ENCODE measurements at places on chromosomes 6 and 20.

DNA sequence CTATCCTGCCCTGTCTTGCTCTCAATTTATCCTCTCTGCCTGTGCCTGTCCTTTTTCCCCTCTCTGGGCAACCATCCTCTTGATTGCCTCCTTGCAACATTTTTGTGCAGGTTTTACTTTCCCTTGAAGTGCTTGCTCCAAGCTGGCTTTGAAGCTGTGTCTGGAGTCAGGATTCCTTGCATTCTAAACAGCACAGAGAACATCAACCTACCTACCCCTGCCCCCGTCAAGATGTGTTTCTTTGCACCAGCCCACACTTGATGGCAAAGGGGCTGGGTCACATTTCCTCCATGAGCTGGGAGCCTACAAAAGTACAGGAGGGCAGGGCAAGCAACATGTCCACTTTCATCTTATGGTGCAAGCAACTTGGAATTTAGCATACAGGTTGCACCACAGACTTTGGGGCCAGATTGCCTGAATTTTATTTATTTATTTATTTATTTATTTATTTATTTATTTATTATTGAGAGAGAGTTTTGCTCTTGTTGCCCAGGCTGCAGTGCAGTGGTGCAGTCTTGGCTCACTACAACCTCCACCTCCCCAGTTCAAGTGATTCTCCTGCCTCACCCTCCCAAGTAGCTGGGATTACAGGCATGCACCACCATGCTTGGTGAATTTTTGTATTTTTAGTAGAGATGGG lies 206.3 kb downstream of the COL19A1 start:
- no peak for DNase-seq

- no peak for DNase-seq
These were observed 871.8 kb upstream of the SLC35B3 start for GRCh38 chr6:9307187-9307586.

DNA sequence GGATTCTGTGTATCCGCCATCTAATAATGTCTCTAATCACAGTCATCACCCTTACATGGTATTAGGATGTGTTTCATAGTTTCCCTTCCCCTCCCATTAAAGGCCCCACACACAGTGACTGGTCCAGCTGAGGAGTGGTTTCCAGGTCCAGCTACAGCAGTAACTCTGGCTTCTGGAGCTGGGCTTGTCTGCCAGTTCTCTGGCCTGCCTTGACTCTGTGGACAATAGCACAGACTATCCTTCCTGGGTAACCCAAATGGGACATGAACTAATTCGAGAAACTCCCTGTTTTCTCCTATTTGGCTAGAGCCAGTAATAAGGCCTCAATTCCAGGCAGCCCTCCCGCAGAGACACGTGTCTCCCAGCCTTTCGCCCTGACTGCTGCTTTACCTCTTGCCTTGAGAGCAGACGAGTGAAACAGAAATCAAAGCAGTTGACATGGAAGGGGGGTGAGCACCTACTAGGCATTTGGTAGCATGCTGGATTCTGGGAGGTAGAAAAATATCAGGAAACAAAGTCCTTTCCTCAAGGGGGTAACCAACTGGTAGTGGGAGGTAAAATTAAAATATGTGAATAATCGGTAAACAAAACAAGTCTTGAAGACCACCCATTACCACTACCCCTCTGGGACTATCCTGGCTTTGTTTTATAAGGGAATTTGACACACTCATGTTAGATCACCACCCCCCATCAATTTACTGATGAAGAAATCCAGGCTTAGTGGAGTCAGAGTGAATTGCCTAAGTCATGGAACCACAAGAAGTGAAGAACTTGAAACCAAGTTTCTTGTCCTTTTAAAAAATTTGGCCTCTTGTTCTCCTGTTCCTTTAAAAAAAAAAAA lies 1.2 kb downstream of the TRAF3IP2 start:
- no peak for DNase-seq

GRCh38 chr20:35617397-35618262 lies 2.0 kb downstream of the SPAG4 start:
- peak; percentile 38 for DNase-seq

GRCh38 chr6:154289818-154290508 lies 66.6 kb downstream of the IPCEF1 start:
- no peak for DNase-seq

DNA sequence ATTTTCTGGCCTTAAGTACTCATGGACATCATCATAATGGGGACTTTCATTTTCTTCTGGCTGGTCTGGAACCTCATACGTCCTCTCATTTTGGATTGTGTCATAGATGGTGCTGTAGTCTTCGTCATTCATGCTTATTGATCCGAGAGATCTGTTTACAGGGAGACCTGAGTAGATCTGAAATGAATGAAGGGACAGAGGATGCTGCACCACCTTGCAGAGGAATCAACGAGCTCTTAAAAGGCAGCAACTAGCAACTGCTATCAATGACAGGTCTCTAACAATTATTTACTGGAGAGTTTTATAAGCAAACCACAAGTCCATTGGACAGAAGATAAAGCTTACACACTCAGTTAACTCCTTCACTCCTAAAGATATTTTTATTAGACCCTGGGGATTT lies 49.7 kb upstream of the ENPP4 start:
- DNase-seq, result no peak

- no peak for DNase-seq
These were observed 144.3 kb upstream of the TENT5A start for GRCh38 chr6:81896525-81897503.

DNA sequence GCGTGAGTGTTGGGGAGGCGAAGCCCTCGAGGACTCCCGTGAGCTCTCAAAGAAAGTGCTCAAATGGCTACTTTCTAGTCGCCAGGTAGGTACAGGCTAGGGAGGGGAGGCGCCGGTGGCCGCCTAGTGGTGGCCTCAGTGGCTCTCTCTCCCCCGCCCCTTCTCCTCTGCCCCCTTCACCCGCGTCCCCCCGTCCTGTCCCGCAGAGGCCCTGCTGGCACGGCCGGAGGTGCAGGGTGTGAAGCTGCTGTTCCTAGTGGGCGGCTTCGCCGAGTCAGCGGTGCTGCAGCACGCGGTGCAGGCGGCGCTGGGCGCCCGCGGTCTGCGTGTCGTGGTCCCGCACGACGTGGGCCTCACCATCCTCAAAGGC lies 16.3 kb downstream of the ADISSP start:
- no peak for DNase-seq

GRCh38 chr6:142784344-142784743 lies 160.6 kb downstream of the HIVEP2 start:
- DNase-seq, result no peak

- DNase-seq, result no peak
These were observed 533.9 kb downstream of the TFAP2B start for GRCh38 chr6:51352506-51353029.

- no peak for DNase-seq
These were observed 209.0 kb upstream of the NT5E start for GRCh38 chr6:85240787-85241385.

GRCh38 chr6:125995972-125996580 lies 9.7 kb downstream of the TRMT11 start:
- DNase-seq, result peak; percentile 53

GRCh38 chr6:42407379-42407778 lies 44.3 kb downstream of the TRERF1 start:
- no peak for DNase-seq

- DNase-seq, result peak; percentile 29
These were observed 118.3 kb downstream of the SLX4IP start for GRCh38 chr20:10553326-10553984.

GRCh38 chr6:160227038-160227768 lies 31.4 kb downstream of the SLC22A2 start:
- DNase-seq, result no peak

DNA sequence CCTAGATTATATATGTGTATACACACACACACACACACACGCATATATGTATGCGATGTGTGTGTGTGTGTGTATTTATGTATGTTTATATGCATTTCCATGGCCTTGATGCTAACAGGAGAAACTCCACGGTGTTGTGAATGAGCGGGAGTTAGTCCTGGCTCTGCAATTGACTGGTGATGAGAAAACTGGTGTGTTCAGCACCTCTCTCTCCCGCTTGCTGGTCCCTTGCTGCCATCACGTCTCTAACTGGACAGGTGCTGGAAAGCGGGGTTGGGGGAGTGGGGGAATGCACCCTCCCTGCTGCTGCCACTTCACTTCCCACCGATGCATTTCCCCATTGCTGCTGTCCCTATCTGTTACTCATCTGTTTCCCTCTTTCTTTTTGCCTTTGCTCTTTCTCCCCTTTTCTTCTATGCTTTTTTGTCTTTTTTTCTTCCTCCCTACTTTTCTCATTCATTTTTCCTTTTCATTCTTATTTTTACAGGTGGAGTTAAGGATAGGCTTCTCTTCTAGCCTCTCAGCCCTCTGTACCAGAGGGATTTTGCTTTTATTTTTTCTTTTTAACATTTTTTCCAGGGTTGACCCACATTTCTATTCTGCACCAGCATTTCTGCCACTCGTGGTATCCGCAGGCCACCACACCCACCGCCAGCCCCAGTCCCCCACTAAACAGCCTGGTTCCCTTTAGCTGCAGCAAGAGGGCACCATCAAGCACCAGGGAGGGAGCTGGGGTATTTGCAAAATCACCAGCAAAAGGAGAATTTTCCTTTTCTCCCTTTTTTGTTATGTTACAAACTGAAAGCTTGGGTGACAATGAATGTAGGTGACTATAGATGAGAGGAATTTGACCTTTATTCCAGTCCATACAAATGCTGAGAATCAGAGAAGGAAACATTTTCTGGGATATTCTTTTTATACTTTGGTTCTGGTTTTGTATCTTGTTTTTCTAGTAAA lies 115.6 kb downstream of the TCP11 start:
- DNase-seq, result no peak

DNA sequence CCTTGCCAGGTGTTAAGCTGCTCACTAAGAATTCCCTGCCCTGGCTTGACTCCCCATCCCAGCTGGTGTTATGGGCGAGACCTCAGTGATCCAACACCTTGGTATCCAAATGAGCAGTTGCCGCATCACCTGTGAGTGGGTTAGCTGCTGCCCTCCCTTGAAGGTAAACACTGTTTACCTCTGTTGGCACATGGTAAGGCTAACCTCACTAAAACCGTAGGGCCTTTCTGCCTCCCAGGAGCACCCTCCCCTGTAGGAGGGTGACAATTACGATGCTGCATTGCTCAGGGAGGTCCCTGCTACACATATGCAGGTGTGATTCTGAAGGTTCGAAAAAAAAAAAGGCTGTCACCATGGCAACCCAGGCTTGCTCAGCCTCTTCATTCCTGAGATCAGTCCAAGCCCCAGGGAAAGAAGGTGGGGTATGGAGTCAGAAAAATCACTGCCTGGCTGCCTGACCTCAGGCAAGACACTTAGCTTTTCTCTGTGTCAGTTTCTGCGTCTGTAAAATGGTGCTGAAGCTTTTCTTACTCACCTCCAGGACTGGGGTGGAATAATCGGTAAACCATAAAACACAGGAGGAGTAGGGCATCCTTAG lies 19.5 kb downstream of the PNPLA1 start:
- DNase-seq, result no peak

DNA sequence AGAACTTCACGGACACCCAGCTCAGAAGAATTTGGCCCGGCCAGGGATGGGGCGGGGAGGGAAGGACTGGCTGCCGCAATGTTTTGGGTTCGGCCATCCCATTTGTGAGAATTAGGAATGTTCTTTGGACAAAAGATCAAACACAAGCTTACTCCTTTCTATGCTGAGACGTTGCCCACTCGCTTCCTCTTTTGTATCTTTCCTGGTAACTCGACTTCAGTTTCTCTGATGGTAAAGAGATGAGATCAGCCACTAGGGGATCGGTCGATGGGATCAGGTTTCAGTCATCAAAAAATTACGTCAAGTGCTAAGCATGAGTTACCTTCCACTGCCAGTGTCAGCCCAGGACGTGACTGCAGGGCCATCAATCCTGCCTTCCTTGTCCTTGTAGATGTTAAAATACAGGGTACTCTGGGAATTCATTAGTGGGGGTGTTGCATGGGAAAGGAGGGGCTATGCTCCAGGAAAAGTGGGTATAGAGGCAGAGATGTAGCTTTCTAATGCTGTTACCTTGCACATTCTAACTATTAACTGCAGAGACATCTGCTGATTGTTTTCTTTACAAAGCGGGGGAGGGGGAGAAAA lies 190.2 kb downstream of the TSHZ2 start:
- DNase-seq, result no peak

DNA sequence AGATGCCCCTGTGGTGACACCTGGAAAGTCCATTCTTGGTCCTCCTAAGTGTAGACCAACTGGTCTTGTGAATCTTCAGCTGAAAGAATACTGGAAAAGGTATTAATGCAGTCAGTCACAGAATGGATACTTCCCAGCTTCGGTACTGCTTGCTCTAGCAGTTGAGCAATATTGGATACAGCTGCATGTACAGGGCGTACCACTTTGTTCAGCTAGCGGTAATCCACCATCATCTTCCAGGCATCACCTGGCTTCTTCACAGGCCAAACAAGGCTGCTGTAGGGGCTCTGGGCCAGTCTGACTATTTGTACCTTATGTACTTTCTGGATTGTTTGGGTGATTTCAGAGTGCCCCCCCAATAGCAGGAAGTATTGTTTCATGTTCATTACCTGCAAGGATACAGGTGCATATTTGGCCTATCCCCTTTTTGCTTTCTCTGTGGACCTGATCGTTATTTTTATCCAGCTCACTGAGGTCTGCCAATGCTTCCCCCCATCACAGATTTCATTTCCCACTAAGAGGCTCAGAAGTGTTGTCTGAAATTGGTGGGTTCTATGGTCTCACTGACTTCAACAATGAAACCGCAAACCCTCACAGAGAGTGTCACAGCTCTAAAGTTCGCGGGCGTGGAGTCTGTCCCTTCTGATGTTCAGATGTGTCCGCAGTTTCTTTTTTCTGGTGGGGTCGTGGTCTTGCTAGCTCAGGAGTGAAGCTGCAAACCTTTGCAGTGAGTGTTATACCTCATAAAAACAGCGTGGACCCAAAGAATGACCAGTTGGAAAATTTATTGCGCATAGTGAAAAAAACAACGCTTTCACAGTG lies 52.2 kb downstream of the TRIM27 start:
- no peak for DNase-seq

DNA sequence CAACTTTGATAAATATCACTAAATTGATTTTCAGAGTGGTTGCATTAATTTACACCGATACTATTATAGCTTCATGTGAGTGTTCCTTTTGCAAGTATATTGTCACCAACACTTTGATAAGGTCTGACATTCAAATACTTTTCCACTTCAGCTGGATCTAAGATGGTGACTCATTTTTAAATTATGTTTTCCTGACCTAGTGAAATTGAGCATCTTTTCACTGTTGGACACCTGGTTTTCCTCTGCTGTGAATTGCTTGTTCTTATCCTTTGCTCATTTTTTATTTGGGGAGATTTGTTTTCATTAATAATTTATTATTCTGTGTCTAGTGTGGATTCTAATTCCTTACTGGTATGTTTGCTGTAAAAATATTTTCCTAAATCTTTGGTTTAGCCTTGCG lies 85.2 kb upstream of the PRDM1 start:
- DNase-seq, result no peak

- no peak for DNase-seq
These were observed 86.8 kb downstream of the ARHGAP18 start for GRCh38 chr6:129623008-129623732.

- DNase-seq, result no peak
These were observed 33.8 kb upstream of the E2F3 start for GRCh38 chr6:20367743-20368485.

GRCh38 chr20:63100926-63101699 lies 94.3 kb upstream of the BHLHE23 start:
- no peak for DNase-seq

- DNase-seq, result no peak
These were observed 53.1 kb downstream of the PLG start for GRCh38 chr6:160755165-160755564.

Data from stimulated activated CD4-positive, alpha-beta T cell treated with anti-CD3 and anti-CD28 coated beads, TNF-alpha, amount 100 ng/mL, for 48 hours (primary cell).